ENCODE measurements at places on chromosomes 3 and 15.

- DNase-seq = no peak
Measured at GRCh38 chr15:94127006-94127405, 104.4 kb upstream of the MCTP2 start.

GRCh38 chr3:191170097-191170496 lies 28.9 kb upstream of the OSTN start:
- DNase-seq = no peak

- DNase-seq = no peak
Measured at GRCh38 chr3:127049393-127049792, 66.5 kb downstream of the PLXNA1 start.

DNA sequence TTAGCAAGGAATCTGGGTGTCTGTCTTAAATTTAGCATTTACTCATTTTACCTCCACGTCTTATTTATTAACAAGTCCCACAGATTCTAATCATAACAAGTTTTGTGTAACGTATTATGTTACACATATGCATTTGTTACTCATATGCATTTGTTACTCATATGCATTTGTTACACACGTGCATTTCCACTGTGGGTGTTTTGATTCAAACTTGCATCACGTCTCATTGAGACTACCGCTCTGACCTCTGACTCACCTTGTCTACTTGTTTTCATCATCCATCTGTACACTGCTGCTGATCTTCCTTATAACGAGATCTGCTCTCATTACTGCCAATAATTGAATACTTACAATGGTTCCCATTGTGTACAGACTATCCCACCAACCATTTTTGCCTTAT lies 1141.4 kb downstream of the TBL1XR1 start:
- no peak for DNase-seq

GRCh38 chr3:99669879-99670555 lies 31.6 kb downstream of the COL8A1 start:
- no peak for DNase-seq

- DNase-seq = no peak
Measured at GRCh38 chr3:14853271-14853951, 34.6 kb downstream of the FGD5 start.

- no peak for DNase-seq
Measured at GRCh38 chr3:70040386-70040785, 40.9 kb downstream of the SAMMSON start.

Measured in effector memory CD8-positive, alpha-beta T cell (primary cell).